ENCODE measurements at places on chromosomes 12 and 14.

- no peak for DNase-seq
Measured at GRCh38 chr12:113891739-113892520, 74.2 kb downstream of the RBM19 start.

DNA sequence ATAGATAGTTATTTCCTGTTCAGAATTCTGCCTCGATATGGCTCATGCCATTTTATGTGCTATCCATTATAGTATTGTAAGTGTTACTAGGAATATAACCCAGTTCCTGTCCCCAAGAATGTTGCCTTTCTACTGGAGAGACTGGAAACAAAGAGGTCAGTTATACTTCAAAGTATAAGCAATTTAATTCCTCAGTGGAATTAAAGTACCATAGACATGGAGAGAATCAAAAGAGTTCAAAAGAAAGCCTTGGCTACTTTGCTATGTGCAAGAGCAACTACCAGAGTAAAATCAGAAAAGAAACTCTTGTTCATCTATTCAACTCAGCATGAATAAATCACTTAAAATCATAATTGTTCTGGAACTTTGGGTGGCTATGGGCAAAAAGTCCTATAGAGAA is 173.2 kb upstream of the EEA1 start:
- no peak for DNase-seq

DNA sequence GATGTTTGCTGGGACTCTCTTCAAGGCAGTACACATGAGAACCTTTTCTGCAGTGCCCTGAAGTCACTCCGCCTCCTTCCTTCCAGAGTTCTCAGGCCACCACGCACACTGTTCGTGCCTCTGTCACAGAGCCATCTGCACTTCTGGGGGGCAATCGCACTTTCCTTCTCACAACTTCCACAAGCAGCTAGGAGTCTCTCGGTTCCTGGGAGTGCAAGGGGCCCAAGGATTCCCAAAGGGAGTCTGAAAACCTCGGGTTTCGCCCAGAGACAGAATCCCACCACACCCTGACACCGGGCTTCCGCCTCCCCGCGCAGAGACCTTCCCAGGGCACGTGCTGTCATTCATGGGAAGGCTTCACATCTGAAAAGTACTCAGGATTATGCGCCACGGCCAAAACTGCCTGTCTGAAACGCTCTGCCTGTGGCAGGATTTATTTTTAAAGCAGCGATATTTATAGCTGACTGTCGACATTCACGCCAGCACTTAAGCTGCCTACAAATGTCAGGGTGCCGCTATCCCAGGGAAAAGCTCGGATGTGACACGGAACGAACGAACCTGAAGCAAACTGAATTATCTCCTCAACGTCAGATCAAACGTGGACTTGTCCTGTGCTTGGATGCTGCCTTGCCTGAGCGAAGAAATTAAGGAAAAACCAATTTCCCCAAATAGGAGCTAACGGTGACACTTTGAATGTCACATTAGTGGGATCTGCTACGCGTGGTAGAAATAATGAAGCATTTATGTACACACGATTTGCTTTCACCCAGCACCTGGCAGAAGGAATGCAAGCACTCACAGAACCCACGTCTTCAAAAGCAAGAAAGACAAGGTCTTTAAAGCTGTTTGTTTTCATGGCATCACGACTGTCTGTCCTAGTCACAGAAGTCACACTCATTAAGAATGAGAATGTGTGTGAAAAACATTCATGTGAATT is 154.0 kb downstream of the PIWIL1 start:
- no peak for DNase-seq

DNA sequence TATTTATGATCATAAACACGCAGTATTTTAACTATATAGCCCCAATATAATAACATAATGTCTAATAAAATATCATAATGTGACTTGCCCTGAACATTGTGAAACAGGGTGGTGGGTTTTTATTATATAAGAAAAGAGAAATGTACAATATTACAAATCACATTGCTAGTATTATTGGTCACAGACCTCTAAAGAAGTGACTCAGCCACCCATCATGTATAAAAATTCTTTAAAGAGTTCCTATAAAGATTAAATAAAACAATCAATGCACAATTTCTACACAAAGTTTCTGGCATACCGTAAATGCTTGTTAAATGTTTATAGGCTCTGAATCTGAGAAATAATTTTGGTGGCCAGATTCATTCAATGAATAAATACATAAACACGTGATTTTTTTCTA is 28.9 kb downstream of the ABCC9 start:
- DNase-seq = no peak

- DNase-seq = no peak
Measured at GRCh38 chr14:77051116-77051515, 22.6 kb upstream of the IRF2BPL start.

DNA sequence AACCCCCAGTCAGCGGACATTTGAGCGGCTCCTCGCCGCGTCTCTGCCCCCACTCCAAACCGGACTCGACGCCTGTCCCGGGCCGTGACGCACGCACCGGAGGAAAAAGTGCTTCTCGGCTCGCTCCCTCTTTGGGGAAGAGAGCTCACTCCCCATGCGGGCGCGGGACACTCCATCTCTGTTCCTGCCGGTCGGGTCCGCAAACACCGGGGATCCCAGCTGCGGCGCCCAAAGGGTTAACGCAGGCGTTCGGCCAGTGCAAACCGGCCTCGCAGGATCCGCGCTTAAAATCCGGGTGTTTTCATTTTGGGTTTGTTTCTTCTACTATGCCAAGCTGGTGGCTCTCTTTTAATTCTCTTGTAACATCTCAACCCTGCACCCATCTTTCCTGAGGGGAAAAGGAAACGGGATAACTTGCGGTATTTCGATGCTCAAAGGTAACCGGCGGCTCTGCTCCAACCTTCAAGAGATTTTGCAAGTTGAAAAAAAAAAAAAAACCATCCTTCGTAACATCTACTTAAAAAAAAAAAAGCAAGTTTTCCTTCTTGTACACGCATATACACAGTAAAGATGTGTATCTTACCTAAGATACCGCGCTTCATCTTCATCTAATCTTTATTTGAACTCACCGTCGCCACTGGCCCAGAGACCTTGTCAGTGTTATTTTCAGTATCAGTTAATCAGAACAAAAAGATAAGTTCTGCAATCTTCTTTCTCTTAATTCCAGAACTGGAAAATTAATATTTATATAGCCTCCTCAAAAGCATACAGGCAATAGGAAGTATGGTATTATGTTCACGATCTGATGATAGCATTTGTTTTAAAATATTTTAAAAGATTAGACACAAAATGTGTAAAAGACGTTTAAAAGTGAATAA is 1.6 kb upstream of the ATP2B1 start:
- no peak for DNase-seq

DNA sequence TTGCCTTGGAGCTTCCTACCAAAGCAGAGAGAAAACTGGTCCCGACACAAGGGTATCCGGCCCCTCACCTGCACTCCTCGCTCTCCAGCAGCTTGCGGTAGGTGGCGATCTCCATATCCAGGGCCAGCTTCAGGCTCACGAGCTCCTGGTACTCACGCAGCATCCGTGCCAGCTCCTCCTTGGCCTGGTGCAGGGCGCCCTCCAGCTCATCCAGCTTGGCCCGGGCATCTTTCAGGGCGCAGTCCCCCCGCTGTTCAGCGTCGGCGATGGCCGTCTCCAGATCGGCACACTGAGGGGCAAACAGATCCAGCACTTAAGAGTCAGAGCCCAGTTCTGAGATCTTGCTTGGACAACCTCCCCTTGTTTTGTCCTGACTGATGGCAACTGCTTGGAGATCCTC is 13.7 kb downstream of the KRT72 start:
- DNase-seq = no peak

GRCh38 chr12:30926243-30927221 is at the start of gene TSPAN11:
TSPAN11 (plus strand) TSS chr12:30926748; CDS start chr12:30953992, 27,244 bp downstream.
- DNase-seq = no peak

GRCh38 chr12:105444653-105445102 is 114.2 kb downstream of the C12orf75 start:
- no peak for DNase-seq

DNA sequence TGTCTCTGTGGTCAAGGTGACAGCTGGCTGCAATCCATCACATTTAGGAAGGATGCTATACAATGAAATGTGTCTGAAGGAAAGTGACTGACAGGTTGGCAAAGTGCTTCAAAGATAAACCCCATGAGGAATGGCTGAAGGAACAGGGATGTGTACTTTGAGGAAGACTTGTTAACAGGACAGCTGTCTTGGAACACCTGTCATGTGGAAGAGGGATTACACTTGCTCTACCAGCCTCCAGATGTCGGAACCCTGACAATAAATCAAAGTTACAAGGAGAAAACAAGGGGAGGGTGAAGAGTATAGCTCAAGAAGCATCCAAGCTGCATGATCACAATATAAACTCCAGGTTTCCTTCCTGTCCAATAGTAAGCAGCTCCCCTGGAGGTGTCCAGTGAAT is 147.8 kb upstream of the TMCC3 start:
- DNase-seq = no peak

- no peak for DNase-seq
Measured at GRCh38 chr12:118044075-118044474, 16.9 kb downstream of the WSB2 start.

DNA sequence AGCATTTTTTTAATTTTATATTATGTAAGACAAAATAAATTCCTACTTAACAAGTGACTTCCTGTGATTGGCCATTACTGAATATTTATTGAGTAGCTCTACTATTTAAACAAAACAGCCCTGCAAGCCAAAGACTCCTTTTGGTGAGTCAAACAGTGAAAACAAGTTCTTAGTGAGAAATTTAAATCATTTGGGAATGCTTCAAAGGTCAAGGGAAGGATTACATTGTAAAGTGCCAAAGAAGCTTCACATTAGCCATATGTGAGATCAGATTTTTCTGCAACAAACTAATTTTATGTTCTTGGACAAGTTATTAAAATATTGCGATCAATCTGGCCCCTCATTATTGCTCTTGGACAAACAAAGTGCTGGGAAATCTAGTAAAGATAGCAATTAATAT is 795.4 kb upstream of the MGAT4C start:
- no peak for DNase-seq

DNA sequence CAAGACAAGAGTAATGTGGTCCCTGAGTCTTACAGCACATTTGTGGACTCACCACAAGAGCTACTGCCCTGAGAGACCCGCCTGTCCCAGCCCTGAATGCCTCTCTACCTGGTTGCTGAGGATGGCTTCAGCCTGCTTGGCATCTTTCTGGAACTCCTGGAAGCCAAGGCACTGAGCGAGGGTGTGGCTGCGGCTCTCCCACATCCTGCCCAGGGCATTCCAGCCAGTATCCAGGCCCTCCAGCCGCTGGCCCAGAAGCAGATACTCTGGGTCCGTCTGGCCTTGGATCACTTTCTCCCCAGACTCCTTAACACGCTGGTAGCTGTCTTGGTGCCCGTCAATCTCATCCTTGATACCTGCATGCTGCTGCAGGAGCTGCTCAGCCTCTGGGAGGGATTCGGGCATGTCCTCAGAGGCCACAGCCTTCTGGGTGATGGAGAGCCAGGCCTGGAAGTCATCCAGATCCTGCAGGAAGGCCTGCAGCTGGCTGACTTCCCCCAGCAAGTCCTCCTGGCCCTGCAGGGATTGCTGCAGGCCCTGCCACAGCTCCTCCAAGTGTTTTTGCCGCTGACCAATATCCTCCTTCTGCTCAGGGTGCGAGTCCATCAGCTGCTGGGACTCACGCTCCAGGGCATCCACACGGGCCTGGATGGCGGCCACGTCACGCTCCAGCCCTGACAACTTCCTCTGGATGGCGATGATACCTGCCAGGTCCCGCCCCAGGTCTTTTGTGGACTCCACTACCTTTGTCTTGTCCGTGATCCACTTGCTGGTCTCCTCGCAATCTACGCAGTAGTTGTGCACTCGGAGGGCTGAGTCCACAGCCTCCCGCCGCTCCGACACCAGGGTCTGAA is 82.3 kb downstream of the PLEKHG3 start:
- DNase-seq = no peak

- DNase-seq = no peak
Measured at GRCh38 chr12:124175704-124176103, 119.2 kb upstream of the RFLNA start.
